Stimulated activated CD4-positive, alpha-beta T cell treated with anti-CD3 and anti-CD28 coated beads, Interleukin-1b, Interleukin-23, amount 100 ng/mL, for 4 hours (primary cell): ENCODE measurements at places on chromosomes 3 and 15.

- DNase-seq = no peak
Measured at GRCh38 chr15:82039871-82040270, 5.9 kb downstream of the MEX3B start.

- DNase-seq = no peak
Measured at GRCh38 chr3:33067484-33067883, 29.5 kb downstream of the GLB1 start.

DNA sequence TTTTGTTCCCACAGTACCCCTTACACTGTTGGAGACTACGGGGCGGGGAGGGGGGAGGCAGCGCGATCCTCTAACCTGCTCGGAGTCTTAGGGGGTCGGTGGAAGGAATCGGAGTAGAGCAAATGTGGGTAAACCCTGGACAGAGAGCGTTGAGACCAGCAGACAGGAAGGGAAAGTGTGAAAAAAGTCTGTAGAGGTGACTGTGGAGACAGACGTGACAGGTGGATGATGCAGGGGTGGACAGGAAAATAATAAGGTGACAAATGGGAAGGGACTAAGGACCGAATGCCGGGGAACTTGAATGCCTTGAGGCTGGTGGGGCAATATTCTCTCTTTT is 424 bp downstream of the EAF2 start:
- no peak for DNase-seq

- no peak for DNase-seq
Measured at GRCh38 chr15:85475711-85476110, 95.3 kb downstream of the AKAP13 start.

DNA sequence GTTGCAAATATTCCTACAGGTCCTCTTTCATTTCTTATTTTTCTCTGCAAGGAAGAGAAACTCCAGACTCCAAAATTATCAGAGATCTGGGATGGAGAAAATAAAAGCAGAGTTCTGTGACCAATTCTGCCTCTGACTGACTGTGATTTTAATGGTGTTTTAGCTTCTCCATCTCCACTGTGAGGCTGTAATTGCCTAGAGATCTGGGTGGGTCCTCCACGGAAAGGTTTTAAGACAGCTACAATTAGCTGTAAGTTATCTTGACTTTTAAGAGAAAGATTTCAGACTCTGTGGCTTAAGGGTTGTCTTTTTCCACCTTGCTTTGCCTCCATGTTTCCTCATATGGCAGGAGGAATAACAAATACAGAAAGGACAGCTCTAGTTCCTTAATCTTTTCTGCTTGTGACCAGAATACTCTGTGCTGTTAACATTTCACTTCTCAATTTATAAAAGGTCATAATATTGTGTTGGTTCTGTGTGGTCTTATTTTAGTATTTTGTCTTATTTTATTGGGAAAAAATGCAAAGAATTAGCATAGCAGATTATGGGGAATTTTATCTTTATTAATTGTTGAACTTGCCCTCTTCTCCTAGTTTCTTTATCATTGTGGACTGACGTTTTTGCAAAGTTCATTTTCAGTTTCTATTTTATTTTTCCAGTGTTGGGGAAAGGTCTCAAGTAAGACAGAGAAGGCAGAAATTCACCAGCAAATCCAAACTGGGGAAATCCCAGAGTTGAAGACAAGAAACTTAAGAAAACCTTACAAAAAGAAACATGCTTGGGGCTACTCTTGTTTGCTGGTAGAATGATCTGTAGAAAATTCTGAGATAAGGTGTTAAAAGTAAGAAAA is 157.9 kb downstream of the RAP2B start:
- no peak for DNase-seq

DNA sequence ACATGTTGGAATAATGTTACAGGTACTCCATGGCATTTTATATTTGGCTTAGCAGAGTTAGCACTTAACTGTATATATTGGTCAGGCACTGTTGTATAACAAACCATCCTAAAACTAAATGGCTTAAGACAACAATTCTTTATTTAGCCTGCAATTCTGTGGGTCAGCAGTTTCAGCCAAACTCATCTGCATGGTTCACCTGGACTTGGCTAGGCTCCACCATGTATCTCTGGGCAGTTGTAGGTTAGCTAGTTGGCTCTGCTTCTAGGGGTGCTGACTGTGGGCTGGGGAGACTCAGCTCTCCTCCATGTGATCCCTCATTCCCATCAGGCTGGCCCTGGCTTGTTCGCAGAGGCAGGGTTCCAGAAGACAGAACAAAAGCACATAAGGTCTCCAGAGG is 34.4 kb downstream of the RARB start:
- no peak for DNase-seq
